ENCODE measurements at places on chromosomes 1 and 21.

DNA sequence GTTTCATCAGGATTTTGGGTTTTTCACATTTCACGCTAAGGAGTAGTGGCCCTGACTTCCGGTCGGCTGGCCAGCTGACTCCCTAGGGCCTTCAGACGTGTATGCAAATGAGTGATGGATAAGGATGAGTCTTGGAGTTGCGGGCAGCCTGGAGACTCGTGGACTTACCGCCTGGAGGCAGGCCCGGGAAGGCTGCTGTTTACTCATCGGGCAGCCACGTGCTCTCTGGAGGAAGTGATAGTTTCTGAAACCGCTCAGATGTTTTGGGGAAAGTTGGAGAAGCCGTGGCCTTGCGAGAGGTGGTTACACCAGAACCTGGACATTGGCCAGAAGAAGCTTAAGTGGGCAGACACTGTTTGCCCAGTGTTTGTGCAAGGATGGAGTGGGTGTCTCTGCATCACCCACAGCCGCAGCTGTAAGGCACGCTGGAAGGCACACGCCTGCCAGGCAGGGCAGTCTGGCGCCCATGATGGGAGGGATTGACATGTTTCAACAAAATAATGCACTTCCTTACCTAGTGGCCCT lies 23.1 kb upstream of the TNFRSF1B start:
- DNase-seq = no peak

DNA sequence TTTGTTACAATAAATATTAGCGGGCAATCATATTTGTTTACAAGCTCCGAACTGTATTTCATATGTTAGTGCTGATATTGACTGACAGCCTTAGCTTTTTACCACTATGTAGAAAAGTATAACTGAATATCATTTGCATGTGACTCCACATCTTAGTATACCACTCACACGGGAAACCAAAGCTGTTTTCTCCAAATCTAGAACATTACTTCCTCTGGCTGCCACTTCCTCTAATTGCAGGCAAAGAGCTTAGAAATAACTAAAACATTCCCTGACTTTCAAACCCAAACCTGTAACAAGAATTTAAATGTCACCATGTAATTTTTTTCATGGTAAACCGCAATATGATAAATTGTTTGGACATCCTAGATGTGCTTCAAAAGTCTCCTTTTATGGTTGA lies 174.7 kb downstream of the LBR start:
- DNase-seq = no peak

DNA sequence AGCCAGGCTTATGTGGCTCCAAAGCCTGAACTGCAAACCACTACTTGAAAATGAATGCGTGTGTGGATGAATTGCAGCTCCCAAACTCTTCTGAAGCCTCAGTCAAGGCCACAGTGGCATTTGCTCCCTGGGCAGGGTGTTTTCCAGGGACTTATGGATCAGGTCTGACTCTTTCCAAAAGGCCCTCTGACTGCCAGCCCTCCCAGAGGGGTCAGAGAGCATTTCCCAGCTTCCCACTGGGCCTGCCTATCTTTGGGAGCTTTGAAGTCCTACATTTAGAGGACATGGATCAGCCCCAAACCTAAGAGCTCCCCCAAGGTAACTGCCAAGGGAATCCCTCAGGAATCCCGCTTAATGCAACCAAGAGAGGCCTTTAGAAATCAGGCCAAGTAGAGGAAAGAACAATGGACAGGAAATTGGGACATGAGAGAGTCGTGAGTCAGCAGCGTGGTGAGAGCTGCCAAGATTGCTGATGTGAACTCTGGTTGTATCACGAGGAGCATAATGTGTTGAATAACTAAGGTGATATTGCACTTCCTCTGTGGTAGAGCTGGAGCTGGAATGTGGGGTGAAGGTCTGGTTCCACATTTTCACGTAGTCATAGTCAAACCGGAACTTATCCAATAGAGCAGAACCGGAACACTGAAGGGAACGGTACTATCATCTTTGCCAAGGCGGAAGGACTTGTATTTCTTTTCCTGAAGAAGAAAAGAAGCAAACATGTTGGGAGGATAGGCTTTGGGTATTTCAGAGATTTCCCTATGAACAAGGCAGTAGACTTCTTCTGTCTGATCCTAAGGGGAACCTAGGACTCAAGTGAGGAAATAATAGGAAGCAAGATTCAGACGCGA lies 99.4 kb upstream of the JUN start:
- DNase-seq = no peak

- DNase-seq = no peak
Measured at GRCh38 chr21:33123374-33124123, 53.6 kb downstream of the OLIG1 start.

DNA sequence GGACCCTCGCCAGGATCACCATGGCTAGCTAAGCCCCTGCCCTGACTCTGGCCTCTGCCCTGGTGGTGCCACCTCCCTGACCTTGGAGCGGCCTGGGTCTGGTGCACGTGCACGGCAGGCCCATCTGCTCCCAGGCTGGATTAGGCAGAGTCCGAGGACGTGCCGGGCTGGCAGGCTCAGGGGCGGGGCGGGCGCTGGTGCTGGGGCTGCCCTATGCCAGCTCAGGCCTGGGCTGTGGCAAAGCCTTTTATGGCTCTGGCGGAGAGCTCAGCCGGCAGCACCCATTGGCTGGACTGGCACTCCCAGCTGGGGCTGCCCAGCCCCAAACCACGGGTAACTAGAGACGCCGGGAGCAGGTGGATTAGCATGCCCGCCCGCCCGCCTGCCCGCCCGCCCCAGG lies 17.1 kb upstream of the EDN2 start:
- DNase-seq = no peak

DNA sequence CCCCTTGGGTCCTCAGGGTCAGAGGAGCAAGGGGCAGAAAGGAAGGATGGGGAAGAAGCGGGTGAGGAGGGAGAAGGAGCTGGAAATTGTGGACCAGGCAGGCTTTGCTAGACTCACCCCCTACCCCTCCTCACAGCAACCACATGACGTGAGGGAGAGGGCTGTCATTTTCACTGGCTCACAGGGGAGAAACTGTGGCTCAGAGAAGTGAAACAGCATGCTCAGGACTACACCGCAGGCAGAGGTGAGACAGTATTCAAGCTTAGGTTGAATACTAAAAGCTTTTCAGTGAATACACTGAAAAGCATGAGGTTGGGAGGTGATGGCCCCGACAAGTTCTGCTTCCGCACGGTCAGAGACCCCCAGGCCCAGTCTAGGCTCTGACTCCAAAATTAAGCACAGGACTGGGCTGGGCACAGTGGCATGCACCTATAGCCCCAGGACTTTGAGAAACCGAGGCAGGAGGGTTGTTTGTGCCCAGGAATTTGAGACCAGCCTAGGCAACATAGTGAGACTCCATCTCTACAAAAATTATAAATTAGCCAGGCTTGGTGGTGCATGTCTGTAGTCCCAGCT lies 1.2 kb upstream of the CLEC20A start:
- DNase-seq = no peak
